ENCODE measurements at places on chromosomes 13 and 19.

DNA sequence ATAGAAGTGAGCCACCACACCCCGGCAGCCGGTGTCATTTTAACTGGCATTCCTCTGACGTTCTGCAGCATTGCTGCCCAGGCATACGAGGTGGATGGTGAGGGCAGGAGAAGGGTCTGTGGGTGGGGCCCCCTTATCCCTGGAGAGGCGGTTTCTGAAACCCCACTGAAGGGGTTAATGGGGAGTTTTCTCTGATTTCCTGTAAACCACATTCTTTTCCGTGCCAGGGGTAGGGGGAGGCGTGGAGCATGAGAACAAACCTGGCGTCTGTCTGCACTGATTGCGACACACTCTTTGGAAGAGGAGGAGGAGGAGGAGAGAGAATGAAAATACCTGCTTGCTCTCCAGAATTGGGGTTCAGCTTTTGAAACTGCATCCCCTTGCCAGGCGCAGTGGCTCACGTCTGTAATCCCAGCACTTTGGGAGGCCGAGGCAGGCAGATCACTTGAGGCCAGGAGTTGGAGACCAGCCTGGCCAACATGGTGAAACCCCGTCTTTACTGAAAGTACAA is 2.7 kb upstream of the C3 start:
- no peak for DNase-seq

DNA sequence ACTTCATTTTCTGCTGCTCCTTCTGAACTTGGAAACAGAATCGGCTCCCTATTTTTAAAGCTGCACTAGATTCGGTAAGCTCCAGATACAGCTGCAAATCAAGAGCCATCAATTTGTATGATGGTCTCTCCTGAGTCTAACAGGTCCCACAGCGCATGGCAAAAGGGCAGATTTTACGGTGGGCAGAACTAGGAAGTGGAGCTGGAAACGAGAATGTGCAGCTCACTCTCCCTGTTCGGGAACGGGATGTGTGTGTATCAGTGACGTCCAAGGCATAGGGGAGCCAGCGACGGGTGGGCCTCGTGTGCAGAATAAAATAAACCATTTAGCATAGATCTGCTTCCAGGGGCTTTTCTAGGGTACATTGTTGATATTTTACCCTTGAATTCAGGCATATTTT is 74.2 kb downstream of the COL4A1 start:
- DNase-seq = peak; percentile 31

GRCh38 chr13:94620286-94620896 is 18.7 kb downstream of the GPR180 start:
- DNase-seq = no peak

DNA sequence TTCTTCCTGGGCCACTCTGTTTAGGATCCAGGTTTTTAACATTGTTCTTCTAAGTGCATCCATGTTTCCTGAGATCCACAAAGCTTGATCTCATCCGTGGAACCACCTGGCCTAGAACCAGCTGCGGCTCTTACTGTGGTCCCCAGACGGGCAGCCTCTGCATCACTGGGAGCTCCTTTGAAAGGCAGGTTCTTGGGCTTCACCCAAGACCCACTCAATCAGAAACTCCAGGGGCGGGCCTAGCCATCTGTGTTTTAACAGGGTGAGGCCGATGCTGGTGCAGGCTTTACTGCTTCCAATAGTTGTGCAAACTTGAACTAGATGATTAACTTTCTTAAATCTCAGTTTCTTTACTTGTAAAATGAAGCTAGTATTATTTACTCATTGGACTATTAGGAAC is 605.7 kb downstream of the FGF9 start:
- DNase-seq = no peak

DNA sequence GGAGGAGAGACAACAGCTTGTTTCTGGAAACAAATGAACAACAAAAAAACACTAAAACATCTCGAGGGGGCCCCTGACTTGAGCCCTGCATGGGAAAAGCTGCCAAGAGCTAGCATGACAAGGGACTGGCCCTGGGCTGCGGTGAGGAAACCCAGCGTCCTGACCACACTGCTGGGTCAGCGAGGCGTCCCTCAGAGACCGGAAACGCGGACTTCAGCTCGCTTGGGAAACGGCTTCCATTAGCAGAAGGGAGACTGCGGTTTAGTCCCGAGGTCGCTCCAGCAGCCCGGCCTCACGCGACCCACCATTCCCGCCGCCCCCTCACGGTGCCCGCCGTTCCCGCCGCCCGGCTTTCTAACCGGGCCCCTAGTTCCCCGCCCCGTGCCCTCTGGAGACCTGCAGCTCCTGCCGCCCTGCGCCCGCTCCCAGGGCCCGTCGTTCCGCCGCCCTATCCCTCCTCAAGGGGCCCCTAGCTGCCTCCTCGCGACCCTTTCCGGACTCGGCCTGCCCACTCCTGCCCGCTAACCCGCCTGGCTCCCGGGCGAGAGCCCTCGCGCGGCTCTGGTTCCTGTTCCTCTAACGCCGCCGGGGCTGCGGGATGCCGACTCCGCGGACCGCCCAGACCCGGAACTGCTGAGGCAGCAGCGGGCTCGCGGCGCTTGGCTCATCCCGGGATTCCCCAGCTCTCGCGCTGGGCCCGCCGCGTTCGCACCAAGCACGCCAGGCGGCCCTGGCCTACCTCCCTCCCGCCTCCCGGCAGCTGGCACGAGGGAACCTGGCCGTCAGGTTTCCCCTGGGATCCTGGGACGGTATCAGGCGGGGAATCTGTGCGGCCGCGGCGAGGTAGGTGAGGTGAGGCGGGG is at the start of gene CCDC122:
CCDC122 (minus strand) TSS at position 849 of the 863 bp plus-strand sequence. CDS start 10,364 bp downstream, outside the sequence.
- DNase-seq = peak; percentile 95

GRCh38 chr19:29569038-29569911 is 36.8 kb upstream of the POP4 start:
- DNase-seq = no peak

DNA sequence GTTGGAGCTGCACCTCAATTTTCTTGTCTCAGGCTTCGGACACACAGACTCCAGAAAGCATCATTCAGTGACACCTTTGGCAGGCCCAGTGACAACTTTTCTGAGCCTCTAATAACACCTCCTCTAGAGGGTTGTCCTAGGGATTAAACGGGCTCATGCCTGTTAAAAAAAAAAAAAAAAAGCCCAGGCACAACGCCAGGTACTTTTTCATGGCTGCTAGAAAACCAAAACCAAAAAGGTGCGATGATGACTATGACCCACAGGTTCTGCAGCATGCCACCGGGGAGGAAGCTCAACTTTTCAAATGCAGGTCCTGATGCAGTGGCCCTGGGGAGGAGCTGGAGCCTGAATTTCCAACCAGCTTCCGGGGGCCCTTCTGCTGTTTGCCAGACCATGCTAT is 184.2 kb downstream of the ABCC4 start:
- DNase-seq = no peak

- peak; percentile 88 for DNase-seq
These were observed at the start of gene PKN1 for GRCh38 chr19:14432791-14433553. Gene PKN1, plus strand, starts transcription at chr19:14433306. Its CDS starts 216 bp downstream, at chr19:14433522.

GRCh38 chr13:113393563-113394338 is 29.8 kb upstream of the GRTP1 start:
- peak; percentile 94 for DNase-seq

- DNase-seq = no peak
These were observed 2.2 kb downstream of the IL11 start for GRCh38 chr19:55368106-55368505.

DNA sequence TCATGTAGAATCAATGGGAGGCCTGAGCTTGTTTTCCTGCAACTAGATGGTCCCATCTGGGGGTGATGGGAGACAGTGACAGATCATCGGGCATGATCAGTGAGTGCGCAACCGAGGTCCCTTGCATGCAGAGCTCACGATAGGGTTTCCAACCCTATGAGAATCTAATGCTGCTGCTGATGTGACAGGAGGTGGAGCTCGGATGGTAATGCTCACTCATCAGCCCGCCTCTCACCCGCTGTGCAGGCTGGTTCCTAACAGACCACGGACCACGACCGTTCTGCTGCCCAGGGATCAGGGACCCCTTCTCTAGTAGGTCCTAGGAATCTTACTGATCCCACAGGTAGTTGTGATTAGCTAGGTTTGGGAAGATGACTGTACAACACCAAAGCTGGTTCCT is 23.5 kb upstream of the GARRE1 start:
- DNase-seq = no peak

DNA sequence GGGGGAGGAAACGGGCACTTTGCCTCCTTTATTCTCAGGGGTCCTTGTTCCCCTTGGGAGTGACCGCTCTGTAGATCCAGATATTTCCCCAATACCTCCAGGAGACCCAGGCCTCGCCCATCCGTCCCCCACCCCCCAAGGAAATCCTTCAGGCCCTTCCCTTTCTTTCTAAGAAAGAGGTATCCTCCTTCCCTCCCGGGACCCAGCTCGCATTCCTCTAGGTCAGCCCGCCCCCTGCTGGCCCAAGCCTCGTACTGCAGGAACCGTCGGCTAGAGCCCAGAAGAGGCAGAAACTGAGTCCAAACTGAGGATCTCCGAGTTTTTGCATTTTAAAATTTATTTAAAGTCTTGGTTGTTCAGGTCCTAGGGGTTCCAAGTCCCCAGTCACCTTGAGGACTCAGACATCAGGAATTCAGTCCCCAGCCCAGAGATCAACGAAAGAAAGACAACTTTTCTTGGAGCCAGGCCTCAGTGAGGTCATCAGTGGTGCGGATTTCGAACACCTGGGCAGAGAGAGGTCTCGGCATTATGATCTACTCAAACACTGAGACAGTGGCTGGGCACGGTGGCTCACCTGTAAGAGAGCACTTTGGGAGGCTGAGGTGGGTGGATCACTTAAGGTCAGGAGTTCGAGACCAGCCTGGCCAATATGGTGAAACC is 7.5 kb upstream of the LRFN1 start:
- DNase-seq = peak; percentile 89

DNA sequence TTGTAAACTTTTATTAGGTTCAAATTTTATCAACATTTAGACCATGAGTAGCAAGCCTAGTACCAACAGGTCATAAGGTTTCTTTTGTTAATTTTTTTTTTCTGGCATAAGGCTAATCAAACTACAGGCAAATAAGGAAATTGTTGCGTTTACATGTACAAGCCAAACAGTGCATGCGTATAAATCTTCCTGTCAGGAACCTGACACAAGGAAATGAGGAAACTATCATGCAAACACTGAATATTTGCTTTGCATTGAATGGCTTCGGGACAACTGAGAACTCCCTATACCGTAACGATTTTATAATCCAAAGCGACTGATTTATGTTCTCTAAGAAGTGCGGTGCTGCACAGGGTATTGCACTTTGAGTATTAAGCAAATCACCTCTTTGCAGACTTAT is 133.0 kb upstream of the TRPC4 start:
- DNase-seq = no peak

DNA sequence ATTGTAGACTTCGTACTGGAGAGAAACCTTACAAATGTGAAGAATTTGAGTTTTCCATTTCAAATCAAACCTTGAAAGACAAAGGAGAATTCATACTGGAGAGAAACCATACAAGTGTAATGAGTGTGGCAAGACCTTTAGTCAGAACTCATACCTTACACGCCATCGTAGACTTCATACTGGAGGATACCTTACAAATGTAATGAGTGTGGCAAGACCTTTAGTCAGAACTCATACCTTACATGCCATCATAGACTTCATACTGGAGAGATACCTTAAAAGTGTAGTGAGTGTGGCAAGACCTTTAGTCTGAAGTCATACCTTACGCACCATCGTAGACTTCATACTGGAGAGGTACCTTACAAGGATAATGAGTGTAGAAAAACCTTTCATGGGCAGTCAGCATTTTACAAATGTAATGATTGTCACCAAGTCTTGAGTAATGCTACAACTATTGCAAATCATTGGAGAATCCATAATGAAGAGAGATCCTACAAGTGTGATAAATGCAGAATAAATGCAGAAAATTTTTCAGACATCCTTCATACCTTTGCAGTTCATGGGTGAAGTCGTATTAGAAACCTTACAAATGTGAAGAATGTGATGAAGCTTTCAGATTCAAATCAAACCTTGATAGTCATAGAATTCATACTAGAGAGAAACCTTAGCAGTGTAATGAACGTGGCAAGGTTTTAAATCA is 14.7 kb downstream of the ZNF765 start:
- DNase-seq = no peak

DNA sequence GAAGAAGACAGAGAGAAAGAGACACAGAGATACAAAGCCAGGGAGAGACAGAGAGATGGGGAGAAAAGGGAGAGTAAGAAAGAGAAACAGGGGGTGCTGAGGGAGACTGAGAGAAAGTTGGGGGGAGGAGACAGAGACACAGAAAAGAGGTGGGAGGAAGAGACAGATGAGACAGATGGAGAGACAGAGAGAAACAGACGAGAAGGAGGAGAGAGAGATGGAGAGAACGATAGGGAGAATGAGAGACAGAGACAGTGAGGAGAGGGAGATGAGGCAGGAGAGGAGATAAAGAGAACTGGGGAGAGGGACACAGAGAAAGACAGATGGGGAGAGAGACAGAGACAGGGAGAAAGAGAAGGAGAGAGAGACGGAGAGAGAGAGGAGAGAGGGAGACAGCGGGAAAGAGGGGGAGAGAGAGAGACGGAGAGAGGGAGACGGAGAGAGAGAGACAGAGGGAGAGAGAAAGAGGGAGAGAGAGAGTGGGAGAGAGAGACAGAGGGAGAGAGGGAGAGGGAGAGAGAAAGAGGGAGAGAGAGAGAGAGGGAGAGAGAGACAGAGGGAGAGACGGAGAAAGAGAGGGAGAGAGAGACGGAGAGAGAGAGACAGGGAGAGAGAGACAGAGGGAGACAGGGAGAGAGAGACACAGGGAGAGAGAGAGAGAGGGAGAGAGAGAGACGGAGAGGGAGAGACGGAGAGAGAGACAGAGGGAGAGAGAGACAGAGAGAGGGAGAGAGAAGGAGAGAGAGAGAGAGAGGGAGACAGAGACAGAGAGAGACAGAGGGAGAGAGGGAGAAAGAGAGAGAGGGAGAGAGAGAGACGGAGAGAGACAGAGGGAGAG is 12.6 kb downstream of the JOSD2 start:
- no peak for DNase-seq

DNA sequence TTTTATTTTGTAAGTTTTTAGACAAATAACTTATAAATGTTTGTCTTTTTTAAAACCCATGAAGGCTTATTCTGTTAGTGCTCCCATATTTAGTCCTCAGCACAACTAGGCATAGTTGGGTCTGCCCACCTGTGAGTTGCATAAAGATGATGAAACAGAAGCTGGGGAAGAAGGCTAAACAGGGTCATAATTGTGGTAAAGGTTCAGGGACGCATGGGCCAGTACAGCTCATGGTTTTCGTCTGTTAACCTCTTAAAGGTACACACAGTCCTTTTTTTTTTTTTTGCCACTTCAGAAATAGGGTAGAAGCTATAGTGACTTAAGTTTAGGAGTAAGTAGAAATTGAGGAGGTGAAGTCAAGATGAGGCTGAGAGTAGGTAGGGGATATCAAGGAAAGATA is 58.3 kb downstream of the TM9SF2 start:
- DNase-seq = no peak

DNA sequence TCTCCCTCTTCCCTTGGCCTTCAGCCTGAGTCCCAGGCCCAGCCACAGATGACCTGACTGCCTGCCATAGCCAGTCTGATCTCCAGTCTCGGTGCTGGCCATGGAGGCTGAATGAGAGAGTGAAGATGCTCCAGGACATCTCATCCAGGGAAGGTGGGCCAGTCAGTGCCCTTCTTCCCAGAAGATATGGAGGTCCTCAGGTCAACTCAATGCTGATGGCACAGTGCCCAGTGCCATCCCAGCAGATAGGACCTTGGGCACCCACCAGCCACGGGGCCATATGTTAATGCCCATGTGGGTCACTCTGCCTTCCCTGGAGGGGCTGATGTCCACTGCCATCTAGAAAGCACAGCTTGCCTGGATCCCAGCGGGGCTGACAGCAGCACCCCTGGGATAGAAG is 7.2 kb downstream of the VSTM2B start:
- DNase-seq = no peak

GRCh38 chr13:108594153-108594552 is 35.3 kb upstream of the MYO16 start:
- no peak for DNase-seq

Data from AG08396 (cell line).